ENCODE measurements at places on chromosomes 7 and 10.
A peak's percentile ranks its signal among the peaks of the same experiment; 100 is the strongest.

GRCh38 chr10:75434291-75434690 is 2.9 kb downstream of the LRMDA start:
- DNase-seq = no peak

GRCh38 chr7:47453093-47454061 is 128.5 kb downstream of the TNS3 start:
- DNase-seq = no peak

- DNase-seq = no peak
Observed at GRCh38 chr7:132112106-132112505, 464.2 kb downstream of the PLXNA4 start.

DNA sequence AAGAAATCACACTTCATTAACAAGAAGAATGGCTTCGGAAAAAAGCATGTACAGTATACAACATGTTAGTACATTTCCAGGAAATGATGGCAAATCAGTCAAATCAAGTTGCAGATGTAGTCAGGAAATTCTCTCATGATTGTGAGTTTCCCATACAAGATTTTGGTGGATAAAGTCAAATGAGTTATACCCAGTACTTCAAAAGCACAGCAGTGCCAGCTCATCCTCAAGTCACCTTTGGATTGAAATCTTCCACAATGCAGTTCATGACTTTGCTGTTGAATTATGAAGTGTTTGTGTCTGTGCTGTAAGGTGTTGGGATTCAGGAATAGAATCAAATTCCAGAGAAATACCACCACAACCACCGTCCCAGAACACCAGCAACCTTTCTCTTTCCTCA is 301.3 kb upstream of the BMPER start:
- no peak for DNase-seq

DNA sequence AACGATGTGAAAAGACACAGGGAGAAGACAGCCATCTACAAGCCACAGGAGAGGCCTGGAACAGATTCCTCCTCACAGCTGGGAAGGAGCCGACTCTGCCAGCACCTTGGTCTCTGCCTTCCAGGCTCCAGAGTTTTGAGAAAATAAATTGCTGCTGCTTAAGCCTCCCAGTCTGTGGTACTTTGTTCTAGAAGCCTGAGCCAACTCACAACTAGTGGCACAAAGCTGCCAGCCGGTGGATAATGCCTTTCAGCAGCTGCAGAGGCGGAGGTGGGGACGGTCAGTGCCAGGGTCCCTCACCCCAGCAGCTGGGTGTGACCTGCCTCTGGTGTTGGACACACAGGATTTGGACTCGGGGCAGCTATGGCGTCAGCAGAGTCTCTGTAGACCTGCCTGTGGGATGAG is 255.4 kb upstream of the PITRM1 start:
- DNase-seq = no peak

GRCh38 chr10:60942788-60943315 is 1.1 kb downstream of the RHOBTB1 start:
- peak; percentile 33 for DNase-seq

GRCh38 chr7:42469341-42469740 is 232.3 kb upstream of the GLI3 start:
- DNase-seq = no peak

DNA sequence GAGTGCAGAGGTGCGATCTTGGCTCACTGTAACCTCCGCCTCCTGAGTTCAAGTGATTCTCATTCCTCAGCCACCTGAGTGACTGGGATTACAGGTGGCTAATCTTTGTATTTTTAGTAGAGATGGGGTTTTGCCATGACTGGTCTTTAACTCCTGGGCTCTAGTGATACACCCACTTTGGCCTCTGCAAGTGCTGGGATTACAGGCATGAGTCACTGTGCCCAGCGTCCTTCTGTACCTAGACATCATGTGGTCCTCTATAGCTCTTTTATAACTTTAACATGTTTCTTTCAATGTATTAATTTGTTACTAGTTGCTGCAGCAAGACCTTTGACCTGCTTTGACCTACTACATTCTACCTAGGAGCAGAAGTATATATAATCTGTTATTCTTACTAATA is 38.7 kb upstream of the BICC1 start:
- DNase-seq = no peak

- no peak for DNase-seq
Observed at GRCh38 chr7:83520726-83521125, 128.2 kb downstream of the SEMA3E start.

- no peak for DNase-seq
Observed at GRCh38 chr10:36345807-36346206, 703.7 kb upstream of the FZD8 start.

DNA sequence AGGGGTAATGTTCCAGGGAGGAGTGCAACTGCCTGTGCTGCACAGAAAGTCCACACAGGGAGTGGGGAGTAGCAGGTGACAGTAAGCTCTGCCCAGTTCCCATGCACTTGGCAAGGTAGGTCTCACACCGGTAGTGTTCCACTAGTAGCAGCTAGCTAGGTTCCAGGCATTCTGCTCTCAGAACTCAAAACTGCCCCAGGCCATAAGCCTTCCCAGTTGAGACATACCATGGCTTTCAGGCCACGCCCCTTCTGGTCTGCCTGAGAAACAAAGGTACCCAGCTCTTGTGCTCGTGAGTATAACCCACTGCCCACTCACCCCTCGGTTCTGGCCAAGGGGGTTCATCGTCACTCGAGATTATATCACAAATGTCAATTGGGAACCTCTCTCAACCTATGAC is 12.6 kb downstream of the CASP7 start:
- DNase-seq = no peak

- DNase-seq = no peak
Observed at GRCh38 chr7:98730326-98730725, 113.2 kb downstream of the NPTX2 start.

- peak; percentile 80 for DNase-seq
Observed at GRCh38 chr7:37336259-37336658, 112.4 kb downstream of the ELMO1 start.

DNA sequence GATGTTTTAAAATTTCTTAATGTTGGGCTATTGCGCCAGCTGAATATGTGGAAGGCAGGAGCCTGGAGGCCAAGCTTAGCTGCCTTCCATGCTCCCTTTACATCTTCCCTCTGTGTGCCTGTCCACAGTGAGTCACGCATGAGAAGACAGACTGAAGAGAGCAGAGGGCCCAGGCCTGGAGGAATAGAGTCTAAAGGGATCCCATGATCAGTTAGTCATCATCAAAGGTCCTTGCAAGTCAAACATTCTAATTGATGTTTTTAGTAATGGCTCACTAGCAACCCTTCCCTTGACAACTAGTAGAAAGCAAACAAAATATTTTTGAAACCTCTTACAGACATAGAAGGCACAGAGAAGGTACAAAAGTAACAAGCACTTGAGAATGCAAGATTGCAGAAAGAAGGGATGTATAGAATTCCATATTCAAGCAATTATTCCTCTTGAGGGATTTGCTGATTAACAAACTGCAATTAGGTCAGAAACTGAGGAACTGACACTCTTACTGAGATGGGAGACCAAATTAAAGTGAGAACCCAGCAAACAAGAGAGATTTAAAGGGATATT is 30.7 kb upstream of the APBB1IP start:
- DNase-seq = no peak

DNA sequence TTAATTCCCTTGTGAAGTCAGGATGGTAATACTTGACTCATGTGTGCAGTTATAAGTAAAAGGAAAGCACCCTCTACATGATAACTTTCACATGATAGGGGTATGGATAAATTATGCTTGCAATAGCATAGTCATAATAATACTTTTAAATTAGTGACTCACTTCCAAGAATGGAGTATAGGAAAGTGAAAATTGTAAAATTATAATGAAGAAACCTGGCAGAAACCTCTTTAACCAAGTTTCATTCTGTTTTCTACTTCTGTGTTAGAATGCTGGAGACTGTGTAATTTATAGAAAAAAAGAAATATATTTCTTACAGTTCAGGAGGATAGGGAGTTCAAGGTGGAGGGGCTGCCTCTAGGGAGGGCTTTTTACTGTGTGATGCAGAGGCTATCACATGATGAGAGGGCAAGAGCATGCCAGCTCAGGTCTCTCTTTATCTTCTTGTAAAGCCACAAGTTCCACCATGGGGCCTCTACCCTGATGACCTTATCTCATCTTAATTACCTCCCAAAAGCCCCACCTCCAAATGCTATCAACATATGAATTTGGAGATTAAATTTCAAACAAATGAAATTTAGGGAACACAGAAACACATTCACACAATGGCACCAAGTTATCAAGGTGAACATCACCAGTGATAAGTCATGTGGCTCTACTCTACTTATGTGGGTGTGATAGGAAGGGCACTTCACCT is 43.2 kb downstream of the HDAC9 start:
- peak; percentile 51 for DNase-seq

- DNase-seq = no peak
Observed at GRCh38 chr7:22856416-22856815, 33.8 kb upstream of the TOMM7 start.

DNA sequence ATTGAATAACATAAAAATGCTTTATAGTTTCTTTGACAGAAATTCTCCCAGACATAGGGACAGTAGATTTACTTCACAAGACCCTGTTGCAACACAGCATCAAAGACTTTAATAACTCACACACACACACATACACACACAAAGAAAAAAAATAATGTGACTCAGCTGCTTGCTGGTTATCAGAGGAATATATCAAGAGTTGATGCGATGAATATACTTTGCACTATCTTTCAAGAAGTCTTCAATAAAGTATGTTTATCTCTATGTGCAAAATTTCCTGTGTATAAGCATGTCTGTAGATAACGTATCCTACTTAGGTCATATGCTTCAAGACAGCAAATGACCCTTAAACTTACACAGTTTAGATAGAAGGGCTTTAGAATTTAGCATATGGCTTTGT is 243.1 kb downstream of the ARL4A start:
- DNase-seq = no peak

DNA sequence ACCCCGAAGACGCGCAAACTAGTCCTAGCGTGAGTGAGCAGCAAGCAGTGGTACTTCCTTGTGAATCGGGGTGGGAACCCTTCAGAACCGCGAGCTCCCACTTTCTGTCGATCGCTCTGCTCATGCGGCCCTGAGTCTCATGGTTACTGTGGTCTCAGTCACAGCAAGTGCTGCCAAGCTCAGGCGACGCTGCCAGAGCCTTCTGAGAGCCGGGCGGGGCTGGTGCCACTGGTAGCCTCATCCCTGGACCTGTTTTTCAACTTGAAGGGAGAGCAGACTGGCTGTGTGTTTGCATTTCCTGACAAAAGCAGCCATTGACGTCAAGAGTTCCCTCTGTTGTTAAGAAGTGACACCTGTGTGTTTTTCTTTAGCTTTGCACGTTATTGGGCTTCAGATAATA is 32.9 kb upstream of the BHLHA15 start:
- no peak for DNase-seq

DNA sequence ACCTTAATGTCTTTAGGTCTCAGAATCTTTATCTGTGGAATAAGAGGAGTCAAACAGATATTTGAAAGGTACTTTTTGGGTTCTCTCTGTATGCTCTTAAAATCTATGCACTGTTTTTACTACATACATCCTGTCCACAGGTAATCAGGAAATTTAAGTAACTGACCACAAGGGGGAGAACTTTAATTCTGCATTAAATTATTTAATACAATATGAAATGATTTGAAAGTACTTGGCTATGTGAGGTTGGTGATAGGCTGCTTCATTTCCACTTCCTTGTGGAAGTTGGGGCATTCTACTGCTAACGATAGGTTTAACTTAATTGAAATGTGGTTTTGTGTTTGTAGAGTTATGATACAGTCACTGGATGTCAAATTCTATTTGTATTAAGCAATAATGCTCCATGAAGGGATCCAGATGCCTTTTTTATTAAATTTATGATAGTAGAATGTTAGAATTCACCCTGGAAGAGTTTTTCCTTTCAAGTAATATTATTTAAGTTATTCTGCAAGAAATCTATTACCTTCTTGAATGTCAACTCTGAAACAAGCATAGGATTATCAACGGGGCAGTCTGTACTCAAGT is 6.0 kb downstream of the TEX47 start:
- peak; percentile 15 for DNase-seq

- no peak for DNase-seq
Observed at GRCh38 chr10:48231699-48232315, 42.7 kb downstream of the FRMPD2 start.

DNA sequence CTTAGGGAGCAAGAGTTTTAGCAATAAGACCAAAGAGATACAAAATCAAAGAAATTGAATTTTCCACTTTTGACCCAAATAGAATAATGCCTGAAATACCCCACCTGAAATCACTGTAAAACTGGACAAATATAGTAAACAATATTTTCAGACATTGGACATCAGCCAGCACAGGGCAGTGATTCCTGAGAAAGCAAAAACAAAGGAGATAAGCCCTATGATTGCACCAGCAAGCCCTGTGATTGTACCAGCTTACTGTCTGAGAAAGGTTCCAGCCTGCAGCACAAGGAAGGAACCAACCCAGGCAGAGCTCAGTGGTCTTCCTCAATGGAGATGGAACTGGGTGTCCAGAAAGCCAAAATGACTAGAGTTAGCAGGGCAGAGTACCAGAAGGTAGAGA is 10.3 kb downstream of the TMEM106B start:
- DNase-seq = no peak

DNA sequence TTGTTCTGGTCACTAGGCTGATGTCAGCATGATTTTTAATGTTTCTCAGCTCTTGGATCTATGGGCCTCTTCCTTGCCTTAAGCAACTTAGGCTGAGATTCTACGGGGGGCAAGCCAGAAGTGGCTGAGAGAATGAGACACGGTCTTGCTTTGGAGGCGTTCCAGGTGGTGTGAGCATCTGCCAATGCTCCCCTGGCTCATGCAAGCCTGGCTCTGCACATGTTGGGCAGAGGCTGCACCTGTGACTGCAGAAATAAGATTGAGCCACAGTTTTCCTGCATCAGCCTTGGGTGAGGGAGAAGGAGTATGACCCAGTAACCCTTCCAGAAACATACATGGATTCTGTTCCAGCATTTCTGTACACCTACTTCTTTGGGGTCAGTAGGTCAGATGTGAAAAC is 41.9 kb downstream of the C10orf120 start:
- DNase-seq = no peak

GRCh38 chr10:126674741-126675515 is 4.4 kb upstream of the C10orf90 start:
- no peak for DNase-seq

DNA sequence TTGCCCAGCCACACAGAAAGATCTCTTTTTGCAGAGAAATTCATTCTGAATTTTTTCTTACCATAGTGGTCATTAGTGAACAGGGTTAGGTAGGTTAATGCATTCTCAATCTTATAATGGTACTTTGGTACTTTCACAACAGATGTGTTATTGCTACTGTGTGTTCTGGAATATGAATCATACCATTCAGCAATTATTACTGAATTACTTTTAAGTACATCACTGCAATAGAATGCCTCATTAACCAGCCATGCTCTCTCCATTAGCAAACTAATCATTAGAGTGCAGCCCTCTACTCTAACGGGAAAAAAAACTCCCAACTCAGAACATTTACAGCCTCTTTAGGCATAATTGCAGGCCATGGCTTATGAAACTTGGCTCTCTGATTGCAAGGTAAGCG is 102.1 kb downstream of the DOCK4 start:
- no peak for DNase-seq
